Choroid plexus epithelial cell (primary cell): ENCODE measurements at places on chromosomes 7 and 10.
A peak's percentile ranks its signal among the peaks of the same experiment; 100 is the strongest.

DNA sequence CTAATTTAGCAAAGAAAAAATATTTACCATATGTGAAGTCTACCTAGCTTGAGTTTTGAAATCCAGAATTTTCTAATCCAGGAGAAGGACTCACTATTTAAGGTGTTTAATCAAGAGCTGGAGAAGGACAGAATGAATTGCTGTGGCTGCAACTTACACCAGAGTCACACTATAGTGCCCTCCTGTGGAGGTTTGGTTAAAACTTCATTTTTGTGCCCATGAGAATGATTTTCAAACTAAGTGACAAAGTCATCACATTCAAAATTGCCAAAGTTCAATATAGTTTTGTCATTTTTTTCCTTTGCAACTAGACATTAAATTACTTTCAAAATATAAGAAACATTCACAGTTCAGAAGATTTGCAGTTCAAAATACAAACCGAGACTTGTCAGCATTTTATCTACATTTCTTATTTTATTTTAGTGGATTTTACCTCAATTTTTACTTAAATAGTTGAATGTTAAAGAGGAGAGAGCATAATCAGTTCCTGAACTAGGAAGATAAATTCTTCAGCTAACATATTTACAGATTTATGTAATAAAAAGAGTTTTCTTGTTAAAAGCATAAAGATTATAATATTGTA, 70.7 kb downstream of the CABCOCO1 start:
- DNase-seq: peak; percentile 80

DNA sequence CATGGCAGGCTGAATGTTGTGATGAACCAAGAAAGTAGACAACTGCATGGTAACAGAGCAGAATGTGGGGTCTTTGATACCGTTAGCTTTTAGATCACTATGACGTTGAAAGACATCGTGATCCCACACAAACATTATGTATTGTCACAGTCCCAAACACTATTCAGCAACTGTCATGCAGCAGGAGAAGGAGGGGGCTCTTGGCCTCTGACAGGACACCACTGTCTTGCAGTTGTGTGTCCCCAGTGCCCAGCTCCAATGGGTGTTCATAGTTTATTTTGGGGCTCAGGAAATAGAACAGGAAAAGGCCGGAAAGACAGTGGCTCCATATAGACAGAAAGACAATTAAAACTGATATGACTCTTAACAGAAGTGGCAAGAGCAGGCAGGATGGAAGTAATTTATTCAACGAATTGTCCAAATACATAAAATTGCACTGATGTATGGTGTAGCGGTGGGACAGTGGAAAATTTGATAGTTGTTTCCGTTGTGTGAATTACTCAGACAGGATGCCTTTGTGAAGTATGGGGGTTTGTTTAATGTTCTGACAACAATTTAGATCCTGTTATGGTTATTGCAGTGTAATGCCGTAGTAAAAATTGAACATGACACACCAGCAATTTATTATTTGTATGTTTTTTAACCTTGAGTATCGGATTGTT, 292.0 kb downstream of the LRMDA start:
- no peak for DNase-seq

GRCh38 chr10:122446668-122447423, 7.6 kb upstream of the ARMS2 start:
- DNase-seq: peak; percentile 62

DNA sequence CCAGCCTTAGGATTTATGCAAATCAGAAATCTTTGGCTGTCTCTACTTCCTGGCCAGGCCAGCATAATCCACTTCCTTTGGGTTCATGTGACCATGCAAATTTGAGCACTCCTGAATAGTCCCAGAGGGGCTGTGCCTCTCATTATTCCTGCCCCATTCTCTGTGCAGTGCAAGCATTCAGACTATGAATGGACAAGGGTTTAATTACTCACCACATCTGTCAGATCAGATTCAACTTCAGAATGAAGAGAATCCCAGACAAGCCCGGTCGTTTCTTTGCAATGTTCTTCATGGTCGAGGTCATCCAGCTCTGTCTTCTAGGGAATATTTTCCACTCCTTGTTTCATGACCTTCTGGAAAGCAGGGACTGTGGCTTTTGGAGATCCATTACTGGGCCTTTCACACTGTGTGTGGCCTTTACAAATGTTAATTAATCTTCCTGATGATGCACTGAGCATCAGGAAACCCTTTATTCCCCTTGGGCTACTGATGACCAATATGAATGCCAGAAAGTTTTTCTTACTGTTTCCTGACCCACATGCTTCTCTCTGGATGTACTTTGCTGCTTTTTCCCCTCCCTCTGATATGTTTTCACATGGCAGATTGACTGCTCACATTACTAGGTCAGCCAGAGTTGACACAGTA, 217.6 kb upstream of the TCF7L2 start:
- no peak for DNase-seq

DNA sequence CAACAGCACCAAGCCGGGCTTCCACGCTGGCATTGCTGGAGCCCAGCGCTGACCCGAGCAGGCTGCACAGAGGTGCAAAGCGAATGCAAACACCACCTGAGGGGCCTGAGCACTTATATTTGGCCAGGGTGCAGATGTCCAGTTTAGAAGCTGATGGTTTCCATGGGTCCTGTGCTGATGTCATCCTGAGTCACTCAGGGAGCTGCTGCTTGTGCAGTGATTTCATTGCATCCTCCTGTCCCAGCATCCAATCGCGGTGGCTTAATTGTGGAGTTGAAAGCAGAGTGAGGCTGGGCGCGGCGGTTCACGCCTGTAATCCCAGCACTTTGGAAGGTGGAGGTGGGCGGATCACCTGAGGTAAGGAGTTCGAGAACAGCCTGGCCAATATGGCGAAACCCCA, 410.2 kb upstream of the KLF6 start:
- no peak for DNase-seq

DNA sequence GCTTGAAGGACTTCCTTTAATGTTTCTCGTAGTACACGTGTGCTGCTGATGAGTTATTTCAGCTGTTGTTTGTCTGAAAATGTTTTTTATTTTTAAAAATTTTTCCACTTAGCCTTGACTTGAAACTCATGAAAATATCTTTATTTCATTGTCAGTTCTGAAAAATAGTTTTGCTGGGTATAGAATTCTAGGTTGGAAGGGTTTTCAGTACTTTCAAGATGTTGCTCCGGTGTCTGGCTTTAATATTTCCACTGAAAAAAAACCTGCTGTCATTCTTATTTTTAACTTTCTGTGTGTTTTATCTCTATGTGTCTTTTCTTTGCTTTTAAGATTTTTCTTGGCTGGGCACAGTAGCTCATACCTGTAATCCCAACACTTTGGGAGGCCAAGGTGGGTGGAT, 103.8 kb downstream of the UNCX start:
- no peak for DNase-seq

- no peak for DNase-seq
These were observed 3.1 kb upstream of the LDB1 start for GRCh38 chr10:102123223-102123622.

- DNase-seq: no peak
These were observed 89.2 kb downstream of the DYNC2I1 start for GRCh38 chr7:158945519-158945918.

GRCh38 chr7:12146813-12147212, 64.3 kb upstream of the TMEM106B start:
- DNase-seq: no peak

GRCh38 chr7:157004521-157005455, 5.7 kb downstream of the MNX1 start:
- no peak for DNase-seq

DNA sequence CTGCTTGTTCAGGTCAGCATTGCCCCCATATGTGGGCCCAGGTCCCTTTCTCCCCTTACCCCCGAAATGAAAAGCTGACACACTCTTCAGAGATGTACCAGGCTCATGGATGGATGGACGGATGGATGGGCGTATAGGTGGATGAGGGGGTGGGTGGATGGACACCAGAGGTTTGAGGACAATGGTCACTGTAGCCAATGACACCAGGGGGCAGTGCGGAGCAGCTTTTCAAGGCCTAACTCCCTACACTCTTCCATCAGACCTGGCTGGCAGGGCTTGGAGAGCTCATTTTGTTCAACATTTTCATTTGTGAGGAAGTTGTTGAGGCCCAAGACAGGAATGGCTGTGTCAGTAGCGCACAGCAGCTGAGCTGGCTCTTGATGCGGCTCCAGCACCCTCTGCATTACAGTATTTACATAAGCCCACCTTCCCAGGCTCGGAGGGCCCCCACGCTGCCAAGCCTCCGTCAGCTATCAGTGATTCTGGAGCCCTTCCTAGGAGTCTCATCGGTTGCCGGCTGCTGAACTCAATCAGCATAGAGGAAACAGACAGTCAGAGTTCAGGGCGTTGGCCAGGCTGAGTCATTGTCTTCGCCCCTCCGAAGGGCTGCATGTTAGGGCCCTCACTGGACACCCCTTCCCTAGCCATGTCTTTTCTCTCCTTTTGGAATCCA, 11.6 kb upstream of the FFAR4 start:
- DNase-seq: peak; percentile 81

DNA sequence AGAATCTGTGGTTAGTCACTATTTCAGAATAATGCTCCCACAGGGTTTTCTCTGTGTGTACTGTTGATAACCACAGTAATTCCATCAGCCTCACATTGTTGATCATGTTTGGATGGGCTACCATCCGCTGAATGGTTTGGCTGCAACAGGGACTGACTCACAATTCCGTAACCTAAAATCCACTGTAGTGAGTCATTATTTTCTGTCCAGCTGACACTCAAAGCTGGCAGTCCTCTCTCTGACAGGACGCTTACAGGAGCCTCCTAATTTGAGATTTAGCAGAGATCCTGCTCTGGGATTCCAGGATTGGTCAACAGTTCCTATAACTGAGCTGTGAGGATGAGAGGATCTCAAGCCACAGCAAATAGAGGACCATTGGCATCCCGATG, 32.7 kb downstream of the VWA2 start:
- DNase-seq: peak; percentile 95
